ENCODE measurements at places on chromosomes 12 and 14. TPM values are rescaled to one million over a fixed set of nuclear protein-coding genes. Genes with fewer than 3 reads are reported as not detected.
A peak's percentile ranks its signal among the peaks of the same experiment; 100 is the strongest.

DNA sequence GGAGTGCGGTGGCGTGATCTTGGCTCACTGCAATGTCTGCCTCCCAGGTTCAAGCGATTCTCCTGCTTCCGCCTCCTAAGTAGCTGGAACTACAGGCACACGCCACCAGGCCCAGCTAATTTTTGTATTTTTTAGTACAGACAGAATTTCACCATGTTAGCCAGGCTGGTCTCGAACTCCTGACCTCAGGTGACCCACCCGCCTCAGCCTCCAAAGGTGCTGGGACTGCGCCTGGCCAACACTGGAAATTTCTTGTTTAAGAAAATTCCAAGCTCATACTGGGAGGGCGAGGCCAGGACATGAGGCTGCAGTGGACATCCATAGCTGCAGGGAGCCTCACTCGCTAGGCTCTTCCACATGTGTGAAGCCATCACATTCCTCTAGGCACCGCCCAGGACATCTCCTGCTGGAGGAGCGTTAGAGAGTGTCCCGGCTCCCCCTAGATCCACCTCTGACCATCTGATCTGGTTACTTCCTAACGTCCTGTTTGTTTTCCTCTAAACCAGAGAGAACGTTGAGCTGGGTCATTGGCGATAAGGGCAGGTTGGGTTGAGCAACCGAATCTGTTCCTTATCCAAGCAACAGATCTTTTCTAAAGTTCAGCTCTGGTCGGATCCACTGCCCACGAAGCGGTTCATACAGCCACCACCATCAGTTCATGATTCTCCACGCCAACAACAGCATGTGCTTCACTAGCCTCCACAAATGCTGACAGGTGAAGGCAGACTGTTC is 108.2 kb upstream of the MED13L start:
- DNase-seq, result no peak
- H3K27me3 ChIP-seq, result no peaks in the 10 kb centered on the region
- H3K4me3 ChIP-seq, result no peak overlapping the region
- H3K27ac ChIP-seq, result no peak overlapping the region
- H3K36me3 ChIP-seq, result no peaks in the 10 kb centered on the region

Gene MGAT4C
- total RNA-seq, result 0.24 TPM

DNA sequence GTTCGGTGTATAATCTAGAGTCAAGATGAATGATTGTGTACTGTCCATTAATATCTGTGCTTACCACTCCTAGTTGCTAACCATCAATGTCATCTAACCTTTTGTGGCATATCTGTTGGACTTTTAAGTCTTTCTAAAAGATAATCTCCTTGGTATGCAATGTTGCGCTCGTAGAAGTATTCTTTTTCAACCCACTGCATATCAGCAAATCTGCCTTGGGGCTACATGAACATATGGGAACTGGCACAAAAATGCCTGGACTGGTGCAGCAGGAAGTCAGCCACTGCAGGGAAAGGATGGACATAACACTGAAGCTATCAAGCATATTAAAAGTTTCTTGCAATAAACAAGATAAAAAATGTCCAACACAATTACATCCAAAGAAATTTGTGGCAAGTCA is 124.3 kb upstream of the SLC38A4 start:
- H3K36me3 ChIP-seq, result no peaks in the 10 kb centered on the region
- no peaks in the 10 kb centered on the region for H3K27me3 ChIP-seq
- H3K27ac ChIP-seq, result no peak overlapping the region
- no peak overlapping the region for H3K4me3 ChIP-seq
- no peak for DNase-seq
- H3K4me1 ChIP-seq, result no peaks in the 10 kb centered on the region

Gene OR10P1
- not detected for total RNA-seq

Gene CDC42BPB
- 79.8 TPM for total RNA-seq

DNA sequence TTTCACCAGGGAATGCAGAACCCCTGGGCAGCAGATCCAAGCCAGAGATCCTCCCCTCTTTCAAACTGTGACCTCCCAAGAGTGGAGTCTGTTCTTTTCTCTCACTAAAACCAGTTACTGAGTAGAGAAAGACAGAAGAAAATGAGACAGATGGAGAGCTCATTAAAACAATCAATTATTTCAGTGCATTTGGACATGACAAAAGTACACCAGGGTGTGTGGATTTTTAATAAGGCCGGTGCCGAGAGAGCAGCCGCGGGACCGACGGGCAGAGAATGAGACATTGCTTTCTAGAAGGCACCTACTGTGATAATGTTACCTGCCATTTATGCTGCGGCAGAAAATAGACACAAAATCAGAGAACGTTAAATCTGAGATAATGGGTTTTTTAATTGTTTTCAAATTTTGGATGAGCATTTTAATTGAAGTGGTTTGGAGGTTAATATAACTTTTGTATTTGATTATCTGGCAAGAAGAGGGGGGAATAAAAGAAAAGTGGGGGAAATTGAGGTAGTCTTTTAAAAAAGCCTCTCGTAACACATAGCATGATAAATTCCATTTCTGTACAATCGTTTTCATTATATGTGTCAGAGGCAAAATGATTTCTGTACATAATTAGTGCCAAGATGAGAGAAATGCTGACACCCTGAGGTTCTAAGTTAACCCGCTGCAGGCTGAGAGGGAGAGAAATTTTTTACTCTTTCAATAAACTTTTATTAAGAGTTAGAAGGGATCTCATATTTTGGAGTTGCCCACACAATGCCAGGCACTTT is 70.8 kb downstream of the HSPB8 start:
- no peak for DNase-seq
- H3K36me3 ChIP-seq, result no peaks in the 10 kb centered on the region
- H3K27me3 ChIP-seq, result no peaks in the 10 kb centered on the region
- no peaks in the 10 kb centered on the region for H3K4me1 ChIP-seq
- H3K27ac ChIP-seq, result no peak overlapping the region

Gene HECTD4
- 51.4 TPM for total RNA-seq

Gene OAS2
- total RNA-seq, result 35.3 TPM

DNA sequence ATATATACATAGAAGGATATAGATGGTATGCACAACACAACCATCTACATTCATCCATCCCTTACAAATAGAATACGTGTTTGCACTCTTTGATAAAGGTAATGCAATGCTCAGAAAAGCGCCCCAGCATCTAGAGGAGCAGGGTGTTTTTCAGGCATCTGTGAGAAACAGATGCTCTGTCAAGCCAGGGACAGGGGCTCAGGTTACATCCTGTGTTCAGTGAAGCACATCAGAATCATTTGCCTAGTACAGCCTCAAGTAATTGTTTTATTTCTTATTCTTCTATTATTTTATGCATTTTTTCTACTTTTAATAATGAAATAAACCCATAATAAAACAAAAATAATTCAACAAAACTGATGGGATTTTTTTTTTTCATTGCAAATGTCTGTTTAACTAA is 50.5 kb upstream of the HIF1A start:
- no peaks in the 10 kb centered on the region for H3K36me3 ChIP-seq
- H3K4me3 ChIP-seq, result no peak overlapping the region
- H3K4me1 ChIP-seq, result peaks cover 4% of the 10 kb centered on the region
- no peak for DNase-seq
- no peak overlapping the region for H3K27ac ChIP-seq

DNA sequence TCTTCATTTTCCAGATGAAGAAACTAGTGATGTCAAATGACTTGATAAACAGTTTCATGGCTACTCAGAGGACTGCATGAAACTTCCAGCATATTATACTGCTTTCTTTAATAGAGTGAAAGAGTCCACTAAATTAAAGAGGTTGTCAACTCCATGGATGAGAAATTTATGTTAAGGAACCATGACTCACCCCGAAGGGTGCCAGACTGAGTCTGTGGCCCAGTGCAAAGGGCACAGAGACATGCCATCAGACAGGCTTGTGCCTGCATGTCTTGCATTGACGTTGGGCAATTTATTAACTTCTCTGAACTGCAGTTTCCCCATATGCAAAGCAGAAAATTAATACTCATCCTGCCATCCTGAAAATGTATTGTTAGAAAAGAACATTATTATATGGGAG is 382.4 kb downstream of the APAF1 start:
- H3K4me3 ChIP-seq, result no peak overlapping the region
- H3K4me1 ChIP-seq, result no peaks in the 10 kb centered on the region
- DNase-seq, result no peak
- H3K27me3 ChIP-seq, result no peaks in the 10 kb centered on the region
- H3K27ac ChIP-seq, result no peak overlapping the region

DNA sequence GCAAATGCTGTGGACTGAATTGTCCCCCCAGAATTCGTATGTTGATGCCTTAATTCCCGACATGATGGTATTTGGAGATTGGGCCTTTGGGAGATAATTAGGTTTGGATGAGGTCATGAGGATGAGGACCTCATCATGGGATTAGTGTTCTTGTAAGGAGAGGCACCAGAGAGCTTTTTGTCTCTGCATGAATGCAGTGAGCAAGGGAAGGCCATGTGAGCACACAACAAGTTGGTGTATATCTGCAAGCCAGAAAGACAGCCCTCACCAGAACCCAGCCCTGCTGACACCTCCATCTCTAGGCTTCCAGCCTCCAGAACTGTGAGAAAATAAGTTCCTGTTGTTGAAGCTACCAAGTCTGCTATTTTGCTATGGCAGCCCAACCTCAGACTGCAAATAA is 51.9 kb upstream of the SMCO2 start:
- no peaks in the 10 kb centered on the region for H3K27me3 ChIP-seq
- DNase-seq, result no peak

Gene AMN
- total RNA-seq, result 23.2 TPM

GRCh38 chr12:2891240-2892053 is 756 bp downstream of the TULP3 start:
- no peaks in the 10 kb centered on the region for H3K27me3 ChIP-seq
- H3K4me1 ChIP-seq, result no peaks in the 10 kb centered on the region
- H3K27ac ChIP-seq, result peak overlapping the region; percentile 83
- DNase-seq, result peak; percentile 77

GRCh38 chr12:6828781-6829535 is 751 bp downstream of the P3H3 start:
- DNase-seq, result peak; percentile 63
- peak overlapping the region; percentile 57 for H3K4me3 ChIP-seq
- no peaks in the 10 kb centered on the region for H3K27me3 ChIP-seq
- peaks cover 34% of the 10 kb centered on the region for H3K4me1 ChIP-seq
- peak overlapping the region; percentile 70 for H3K27ac ChIP-seq

- no peaks in the 10 kb centered on the region for H3K36me3 ChIP-seq
- no peak overlapping the region for H3K27ac ChIP-seq
- no peaks in the 10 kb centered on the region for H3K27me3 ChIP-seq
- DNase-seq, result no peak
- H3K4me3 ChIP-seq, result no peak overlapping the region
Measured at GRCh38 chr12:79381248-79382208, 309.2 kb downstream of the PAWR start.

Gene NANOG
- total RNA-seq, result 0.06 TPM

DNA sequence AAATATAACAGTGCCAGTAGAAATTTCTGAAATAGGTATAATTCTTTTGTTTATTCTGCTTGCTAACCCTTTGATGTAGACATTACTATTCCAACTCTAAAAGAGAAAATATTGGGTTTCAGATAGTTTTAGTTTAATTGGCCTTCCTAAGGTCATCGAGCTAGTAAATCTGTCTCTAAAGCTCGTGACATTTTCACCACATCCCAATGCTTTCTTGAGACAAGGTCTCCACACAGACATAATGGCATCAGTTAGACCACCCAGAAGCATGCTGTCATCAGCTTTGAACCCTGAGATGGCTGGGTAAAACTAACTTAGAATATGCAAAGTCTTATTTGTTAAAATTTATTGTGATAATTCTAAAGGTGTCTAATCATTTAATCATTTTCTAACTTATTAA is 52.0 kb downstream of the PIK3C2G start:
- no peak overlapping the region for H3K27ac ChIP-seq
- no peak overlapping the region for H3K4me3 ChIP-seq

DNA sequence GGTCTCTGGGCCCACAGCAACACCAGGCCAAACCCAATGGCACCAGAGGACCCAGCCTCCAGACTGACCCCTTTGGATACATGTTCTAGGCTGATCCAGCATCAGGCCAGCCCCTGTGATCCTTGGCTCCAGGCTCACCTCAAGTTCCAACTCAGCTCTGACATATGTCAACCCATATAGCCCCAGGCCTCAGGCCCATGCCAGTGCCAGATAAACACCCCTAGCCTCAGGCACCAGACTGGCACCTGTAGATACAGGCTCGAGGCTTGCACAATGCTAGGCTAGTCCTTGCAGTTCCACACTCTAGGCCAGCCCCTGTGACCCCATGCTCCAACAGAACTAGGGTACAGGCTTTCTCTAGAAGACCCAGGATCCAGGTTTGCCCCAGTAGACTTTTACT is 287.5 kb downstream of the KCNC2 start:
- H3K27me3 ChIP-seq, result no peaks in the 10 kb centered on the region
- H3K4me3 ChIP-seq, result no peak overlapping the region
- no peaks in the 10 kb centered on the region for H3K4me1 ChIP-seq
- DNase-seq, result no peak

- no peak overlapping the region for H3K4me3 ChIP-seq
- DNase-seq, result no peak
- no peaks in the 10 kb centered on the region for H3K27me3 ChIP-seq
- no peak overlapping the region for H3K27ac ChIP-seq
- H3K36me3 ChIP-seq, result no peaks in the 10 kb centered on the region
Measured at GRCh38 chr12:123905319-123905925, 67.2 kb downstream of the CCDC92 start.

DNA sequence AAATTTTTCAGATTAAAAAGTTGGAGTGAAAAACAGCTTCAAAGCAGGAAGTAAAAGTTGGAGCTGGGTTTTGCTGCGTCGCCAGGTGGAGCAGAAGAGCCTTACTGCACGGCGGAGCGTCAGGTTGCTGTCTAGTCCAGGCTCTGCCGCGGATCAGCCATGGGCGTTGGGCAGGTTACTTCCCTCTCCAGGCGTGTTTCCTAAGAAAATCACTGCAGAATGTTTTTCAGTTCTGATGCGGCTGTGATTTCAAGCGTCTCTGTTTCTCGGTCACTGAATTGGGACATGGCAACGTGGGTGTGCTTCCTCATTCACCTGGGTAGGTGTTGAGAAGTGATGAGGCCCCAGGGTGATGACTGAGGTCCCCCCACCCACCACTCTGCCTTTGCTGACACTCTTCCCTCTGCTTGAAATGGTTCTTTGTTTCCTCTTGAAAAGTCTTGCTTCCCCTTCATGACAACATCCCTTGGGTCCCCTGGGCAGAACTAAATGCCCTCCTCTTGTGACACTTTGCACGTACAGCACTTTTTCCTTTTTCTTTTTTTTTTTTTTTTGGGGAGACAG is 7.6 kb downstream of the EVL start:
- no peak overlapping the region for H3K27ac ChIP-seq
- peak; percentile 85 for DNase-seq
- H3K4me1 ChIP-seq, result peaks cover 66% of the 10 kb centered on the region
- no peak overlapping the region for H3K4me3 ChIP-seq
- no peaks in the 10 kb centered on the region for H3K36me3 ChIP-seq
- no peaks in the 10 kb centered on the region for H3K27me3 ChIP-seq

Measured in left lung (tissue), 14 donors.